ENCODE measurements at places on chromosomes 13 and 19.

- DNase-seq: no peak
Observed at GRCh38 chr13:31134039-31134711, 27.5 kb downstream of the HSPH1 start.

DNA sequence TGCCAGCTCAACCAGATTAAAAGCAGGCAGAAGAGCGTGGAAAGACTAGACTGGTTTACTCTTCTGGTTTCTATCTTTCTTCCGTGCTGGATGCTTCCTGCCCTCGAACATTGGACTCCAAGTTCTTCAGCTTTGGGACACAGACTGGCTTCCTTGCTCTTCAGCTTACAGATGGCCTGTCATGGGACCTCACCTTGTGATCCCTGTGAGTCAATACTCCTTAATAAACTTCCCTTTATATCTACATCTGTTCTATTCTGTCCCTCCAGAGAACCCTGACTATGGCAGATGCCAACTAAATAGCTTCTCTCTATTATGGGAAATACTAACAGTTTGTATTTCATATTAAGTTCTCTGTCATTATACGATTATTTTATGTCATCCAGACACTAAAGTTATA, 609.1 kb downstream of the LMO7 start:
- DNase-seq: no peak

- no peak for DNase-seq
Observed at GRCh38 chr13:104301171-104301975, 1235.2 kb upstream of the SLC10A2 start.

DNA sequence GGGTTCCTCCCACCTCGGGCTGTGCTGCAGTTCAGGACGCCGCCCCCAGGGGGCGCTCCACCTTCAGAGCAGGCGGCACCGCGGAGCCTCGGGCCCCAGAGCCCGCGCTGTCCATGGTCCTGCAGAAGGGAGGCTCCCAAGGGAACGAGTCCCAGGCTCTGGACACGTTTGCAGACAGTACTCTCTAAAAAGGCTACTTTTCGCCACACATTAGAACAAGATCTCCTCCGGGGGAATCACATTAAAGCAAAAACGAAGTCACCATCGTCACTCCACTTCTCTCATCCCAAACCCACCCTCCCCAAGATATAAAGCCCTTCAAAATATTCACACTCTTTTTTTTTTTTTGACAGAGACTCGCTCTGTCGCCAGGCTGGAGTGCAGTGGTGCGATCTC, 4.6 kb upstream of the SIGLEC10 start:
- DNase-seq: peak; percentile 74

DNA sequence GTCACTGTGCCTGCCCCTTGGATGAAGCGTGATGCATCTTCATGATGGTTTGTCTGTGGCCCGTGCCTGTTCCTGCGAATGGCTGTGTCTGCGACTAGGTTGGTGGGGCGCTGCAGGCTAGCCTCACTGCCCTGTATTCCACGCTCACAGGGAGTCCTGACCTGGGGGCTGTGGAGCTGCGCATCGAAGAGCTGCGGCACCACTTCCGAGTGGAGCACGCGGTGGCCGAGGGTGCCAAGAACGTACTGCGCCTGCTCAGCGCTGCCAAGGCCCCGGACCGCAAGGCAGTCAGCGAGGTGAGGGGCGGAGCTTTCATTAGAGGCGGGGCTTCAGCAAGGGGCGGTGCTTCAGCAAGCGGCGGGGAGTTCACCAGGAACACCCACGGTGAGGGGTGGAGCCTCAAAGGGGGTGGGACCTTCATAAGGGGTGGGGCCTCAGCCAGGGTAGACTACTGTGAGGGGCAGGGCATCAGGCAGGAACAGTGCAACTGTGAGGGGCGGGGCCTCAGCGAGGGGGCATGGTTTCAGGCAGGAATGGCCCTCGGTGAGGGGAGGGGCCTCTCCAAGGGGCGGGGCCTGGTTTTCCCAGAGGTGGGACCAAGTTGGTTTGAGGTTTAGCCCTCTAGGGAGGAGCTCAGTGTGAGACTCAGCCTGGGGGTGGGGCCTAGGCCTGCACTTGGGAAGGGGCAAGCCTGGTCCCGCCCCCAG, 17.2 kb downstream of the PKN1 start:
- no peak for DNase-seq

DNA sequence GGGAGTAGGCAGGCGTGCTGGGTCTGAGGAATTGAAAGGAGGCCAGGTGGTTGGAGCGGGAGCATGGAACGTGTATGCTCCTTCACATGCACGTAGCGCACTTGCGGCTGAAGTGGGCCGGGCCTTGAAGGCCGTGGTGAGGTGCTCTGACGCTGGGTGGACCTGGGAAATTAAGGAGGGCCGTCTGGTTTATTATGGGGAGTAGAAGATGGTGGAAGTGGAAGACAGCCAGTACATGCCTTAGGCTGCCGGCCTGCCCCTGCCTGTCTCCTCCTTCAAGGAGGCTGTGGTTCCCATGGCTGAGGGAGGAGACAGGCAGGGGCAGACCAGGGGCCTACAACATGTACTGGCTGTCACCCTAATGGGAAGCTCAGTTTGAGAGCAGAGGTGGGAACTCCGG, 23.9 kb downstream of the GATAD2A start:
- no peak for DNase-seq

GRCh38 chr13:101626925-101627555, 174.6 kb downstream of the ITGBL1 start:
- no peak for DNase-seq

DNA sequence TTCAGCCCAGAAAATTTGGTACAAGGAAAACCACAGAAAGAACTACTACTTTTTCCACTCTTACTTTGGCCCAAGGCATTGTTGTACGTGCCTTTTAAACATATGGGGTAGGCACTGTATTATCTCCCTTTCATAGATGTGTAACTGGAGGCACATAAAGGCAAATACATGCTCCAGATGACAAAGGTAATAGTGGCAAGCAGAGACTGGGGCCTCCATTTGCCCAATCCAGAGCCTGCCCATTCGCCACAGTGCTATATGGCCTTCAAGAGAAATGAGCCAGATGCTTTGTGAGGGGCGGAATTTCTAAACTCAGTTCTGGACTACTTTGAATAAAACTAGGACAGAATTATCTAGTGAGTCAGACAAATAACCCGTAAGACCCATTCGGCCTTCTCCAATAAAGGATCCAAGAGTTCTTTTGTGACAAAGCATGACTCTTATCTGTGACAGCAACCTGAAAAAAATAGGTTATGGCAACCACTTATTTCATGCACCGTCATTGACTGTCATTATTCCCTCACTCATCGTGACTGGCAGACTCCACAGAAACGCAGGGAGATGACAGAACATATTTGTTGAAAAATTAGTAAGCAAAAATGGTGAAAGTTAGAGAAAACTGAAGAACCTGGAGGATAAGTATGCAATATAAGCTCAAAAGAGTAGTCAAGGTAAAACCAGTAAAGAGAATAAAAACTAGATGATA, 712.0 kb upstream of the GPC6 start:
- DNase-seq: no peak

DNA sequence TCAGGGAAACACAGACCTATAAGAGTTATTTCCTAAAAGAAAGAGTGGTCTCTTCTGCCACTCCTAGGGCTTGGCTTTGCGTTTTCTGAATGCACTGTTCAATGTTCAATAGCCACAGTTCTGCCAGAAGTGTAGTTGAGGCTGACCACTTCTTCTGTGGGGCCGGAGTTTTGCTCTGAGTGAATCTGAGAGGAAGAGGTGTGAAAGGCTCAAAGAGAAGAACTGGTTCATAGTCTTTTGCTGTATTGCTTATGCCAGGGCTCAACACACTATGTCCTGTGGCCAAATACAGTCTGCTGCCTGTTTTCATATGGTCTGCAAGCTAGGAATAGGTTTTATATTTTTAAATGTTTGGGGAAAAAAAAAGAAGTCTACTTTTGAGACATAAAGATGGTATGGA, 128.2 kb downstream of the STOML3 start:
- no peak for DNase-seq

GRCh38 chr13:98033277-98034247, 80.1 kb downstream of the IPO5 start:
- DNase-seq: no peak

GRCh38 chr19:29745253-29745652, 30.2 kb upstream of the C19orf12 start:
- DNase-seq: no peak

DNA sequence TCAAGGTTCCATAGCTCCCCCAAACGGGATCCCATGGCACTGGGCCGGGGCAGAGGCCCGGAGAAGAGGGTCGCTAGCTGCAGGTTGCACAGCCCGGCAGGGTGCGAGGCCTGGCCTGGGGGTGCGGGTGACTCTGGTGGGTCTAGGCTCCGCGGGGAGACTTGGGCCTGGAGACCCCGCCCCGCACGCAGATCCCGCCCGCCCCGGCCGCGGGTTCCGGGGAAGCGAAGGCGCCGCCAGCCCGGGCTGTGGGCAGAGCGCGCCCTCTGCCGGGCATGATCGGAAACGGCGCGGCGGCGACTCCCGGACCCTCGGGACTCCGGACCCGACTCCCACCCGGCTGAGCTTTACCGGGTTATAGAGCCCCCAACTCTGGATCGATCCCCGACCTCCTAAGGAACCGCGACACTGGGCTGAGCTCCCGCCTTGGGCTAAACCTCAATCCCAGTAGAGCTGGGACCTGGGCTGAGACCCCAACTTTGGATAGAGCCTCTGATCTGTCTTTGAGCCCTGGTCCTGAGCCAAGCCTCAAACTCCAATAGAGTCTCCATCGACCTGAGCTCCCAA, 3.1 kb upstream of the TNFAIP8L1 start:
- DNase-seq: peak; percentile 68

- no peak for DNase-seq
Observed at GRCh38 chr19:56725829-56726424, 54.4 kb upstream of the ZNF835 start.

DNA sequence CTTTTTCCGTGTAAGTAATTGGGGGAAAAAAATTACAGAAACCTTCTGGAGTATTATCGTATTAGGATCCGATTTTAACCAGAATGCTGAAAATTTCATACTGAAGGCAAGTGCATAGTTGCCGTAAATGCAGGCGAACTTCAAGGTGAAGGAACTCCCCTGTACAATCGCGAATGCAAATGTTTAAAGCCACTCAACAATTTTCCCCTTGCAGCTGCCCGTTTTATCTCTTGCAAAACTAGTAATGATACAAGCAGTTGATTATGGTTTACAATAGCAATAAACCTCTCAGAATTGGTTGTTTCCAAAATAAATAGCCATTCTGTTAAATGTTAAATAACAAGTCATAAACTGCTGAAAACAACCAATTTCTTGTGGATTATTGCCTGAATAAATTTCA, 105.7 kb downstream of the DNAJC15 start:
- no peak for DNase-seq

DNA sequence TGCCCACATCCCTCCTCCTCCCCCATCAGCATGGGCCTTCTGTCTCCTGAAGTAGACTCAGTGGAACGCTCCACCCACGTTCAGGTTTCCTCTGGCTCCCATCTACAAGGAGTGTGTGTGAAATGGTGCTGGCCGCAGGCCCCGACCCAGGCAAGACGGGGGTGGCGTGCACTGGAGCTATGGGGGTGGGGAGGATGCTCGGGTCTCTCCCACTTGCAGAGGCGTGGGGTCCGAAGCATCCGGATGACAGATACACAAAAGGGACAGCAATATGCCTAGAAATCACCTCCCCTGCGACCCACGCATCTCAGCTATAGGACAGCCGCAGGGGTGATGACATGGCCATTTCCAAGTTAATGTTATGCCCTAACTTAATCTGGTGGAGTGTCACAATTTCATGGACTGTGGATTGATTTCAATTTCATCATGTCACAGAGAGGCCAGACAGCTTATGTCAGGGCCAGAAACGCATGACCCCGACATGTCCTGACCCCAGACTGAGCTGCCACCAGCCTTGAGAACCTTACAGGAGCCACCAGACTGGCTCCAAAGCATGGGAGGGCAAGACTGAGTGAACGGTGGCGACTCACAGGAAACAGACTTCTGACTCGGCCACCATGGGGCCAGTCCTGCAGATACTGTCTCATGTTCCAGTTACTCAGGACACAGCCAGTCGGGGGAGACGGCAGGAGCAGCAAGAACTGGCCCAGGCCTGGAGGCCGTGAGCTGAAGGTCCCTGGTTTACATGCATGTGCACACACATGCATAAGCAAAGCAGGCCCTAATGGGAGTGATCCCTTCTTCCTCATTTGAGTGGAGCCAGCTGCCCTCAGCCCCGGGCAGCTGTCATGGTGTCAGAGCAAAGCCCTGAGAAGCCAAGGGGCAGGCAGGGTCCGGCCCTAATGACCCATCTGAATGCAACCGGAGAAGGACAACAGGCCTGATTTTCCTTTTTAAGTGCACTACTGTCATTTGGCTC, 82.2 kb downstream of the SLC7A1 start:
- DNase-seq: no peak

GRCh38 chr13:45925151-45925550, 73.6 kb upstream of the SIAH3 start:
- no peak for DNase-seq

DNA sequence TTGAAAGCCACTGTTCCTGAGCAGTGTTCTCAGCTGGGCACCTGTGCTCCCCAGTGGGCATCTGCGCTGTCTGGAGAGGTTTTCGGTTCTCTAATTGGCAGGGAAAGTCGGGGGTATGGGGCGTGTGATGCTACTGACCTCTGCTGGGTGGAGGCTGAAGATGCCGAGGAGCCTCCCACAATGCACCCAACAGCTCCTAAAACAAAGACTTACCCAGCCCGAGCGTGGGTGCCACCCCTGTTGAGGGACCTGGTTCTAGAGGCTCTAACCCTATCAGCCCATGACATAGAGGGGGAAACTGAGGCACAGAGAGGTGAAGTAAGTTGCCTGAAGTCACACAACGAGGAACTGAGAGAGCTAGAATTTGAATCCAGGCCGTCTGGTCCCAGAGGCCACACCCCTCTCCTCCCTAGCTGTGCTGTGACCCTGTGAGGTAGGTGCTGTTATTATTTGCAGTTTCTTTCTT, 2.3 kb downstream of the SPACA4 start:
- no peak for DNase-seq

- DNase-seq: no peak
Observed at GRCh38 chr19:29054886-29055675, 157.9 kb downstream of the UQCRFS1 start.

DNA sequence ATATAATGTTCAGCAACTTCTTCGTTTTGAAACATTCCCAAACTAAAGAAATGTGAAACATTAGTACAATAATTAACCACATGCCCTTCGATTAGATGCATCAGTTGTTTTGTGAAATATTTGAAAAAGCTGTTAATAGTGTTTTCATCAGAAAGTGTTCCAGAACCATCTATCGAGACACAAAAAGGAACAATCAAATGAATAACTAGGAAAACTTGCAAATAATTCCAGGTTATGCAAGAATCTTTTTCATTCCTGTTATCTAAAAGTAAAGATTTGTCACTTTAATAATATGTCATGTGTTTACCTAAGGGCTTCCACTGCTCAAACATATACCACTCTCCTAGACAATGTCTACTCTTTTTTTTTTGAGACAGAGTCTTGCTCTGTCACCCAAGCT, 904.2 kb upstream of the MIR17HG start:
- no peak for DNase-seq

- DNase-seq: no peak
Observed at GRCh38 chr19:12521996-12522395, 29.3 kb downstream of the ZNF564 start.

- DNase-seq: no peak
Observed at GRCh38 chr19:38375748-38376147, 1.4 kb downstream of the PSMD8 start.

All from activated T-helper 1 cell treated with anti-CD3 and anti-CD28 coated beads, Interleukin-2, amount 50 U/mL, for 16 hours (primary cell).